Stimulated activated CD4-positive, alpha-beta T cell treated with anti-CD3 and anti-CD28 coated beads, Interleukin-2, amount 100 ng/mL, for 4 hours (primary cell): ENCODE measurements at places on chromosomes 1 and 21.

DNA sequence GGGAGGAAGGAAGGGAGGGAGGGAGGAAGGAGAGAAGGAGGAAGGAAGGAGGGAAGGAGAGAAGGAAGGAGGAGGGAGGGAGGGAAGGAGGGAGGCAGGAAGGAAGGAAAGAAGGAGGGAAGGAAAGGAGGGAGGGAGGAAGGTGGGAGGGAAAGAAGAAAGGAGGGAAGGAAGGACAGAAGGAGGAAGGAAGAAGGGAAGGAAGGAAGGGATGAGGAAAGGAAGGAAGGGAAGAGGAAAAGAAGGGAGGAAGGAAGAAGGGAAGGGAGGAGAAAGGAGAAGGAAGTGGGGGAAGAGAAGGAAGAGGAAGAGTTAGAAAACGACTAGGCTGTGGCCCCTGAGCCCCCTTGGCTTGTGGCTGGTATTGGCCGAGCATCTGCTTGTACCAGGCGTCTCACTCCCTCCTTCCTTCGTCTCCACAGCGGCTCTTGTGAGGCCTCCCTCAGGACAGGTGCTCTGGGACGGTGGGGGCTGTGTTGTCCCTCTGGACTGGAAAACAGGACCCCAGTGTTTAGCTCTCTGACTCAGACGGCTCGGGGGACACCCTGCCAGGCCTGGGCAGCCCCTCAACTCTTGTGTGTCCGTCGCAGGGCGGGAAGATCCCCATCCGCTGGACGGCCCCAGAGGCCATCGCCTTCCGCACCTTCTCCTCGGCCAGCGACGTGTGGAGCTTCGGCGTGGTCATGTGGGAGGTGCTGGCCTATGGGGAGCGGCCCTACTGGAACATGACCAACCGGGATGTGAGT lies 36.2 kb upstream of the C1QA start:
- DNase-seq, result no peak

GRCh38 chr21:33546086-33546485 lies 3.2 kb downstream of the SON start:
- DNase-seq, result no peak

DNA sequence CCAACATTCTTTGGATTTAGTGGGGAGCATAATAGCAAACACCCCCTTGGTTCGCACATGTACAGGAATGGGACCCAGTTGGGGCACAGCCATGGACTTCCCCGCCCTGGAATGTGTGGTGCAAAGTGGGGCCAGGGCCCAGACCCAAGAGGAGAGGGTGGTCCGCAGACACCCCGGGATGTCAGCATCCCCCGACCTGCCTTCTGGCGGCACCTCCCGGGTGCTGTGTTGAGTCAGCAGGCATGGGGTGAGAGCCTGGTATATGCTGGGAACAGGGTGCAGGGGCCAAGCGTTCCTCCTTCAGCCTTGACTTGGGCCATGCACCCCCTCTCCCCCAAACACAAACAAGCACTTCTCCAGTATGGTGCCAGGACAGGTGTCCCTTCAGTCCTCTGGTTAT lies 21.8 kb downstream of the UQCRHL start:
- DNase-seq, result no peak

- DNase-seq, result peak; percentile 24
Observed at GRCh38 chr1:15352128-15352957, 57.3 kb upstream of the EFHD2 start.

- no peak for DNase-seq
Observed at GRCh38 chr1:156021093-156021428, 310 bp upstream of the SSR2 start.

DNA sequence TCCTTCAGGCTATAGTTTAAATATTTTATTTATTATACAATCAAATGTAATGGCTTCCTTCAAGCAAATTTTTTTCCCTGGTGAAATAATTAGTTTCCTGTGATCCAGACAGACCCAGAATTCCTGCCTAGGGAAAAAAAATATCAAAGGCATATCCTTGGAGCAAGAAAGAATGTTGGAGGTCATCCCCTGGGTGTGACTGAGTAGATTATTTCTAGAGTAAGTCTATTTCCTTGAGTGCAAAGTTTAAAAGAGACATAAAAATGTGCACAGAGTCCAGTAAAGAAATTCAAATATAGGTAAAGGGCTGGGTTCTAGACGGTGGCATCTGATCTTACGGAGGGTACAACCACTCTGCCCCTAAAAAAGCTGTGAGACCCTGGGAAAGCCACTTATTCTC lies 32.2 kb upstream of the SAMD13 start:
- no peak for DNase-seq

DNA sequence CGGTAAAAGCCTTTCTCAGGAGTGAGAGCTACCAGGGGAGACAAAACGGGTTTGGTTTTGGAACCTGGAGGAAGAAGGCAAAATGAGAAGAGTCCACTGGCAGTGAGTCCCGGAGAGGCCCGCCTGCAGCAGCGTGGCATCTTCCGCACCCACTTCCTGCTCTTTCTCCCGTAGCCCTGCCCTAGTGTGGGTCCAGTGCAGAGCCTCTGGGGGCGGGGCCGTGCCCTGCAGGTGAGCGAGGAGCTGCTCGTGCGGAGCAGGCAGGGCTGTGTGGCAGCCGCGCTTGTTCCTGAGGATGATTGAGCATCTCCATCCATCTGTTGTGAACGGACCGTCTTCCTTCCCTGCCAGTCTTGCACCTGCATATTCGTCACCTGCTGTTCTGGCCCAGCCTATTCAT lies 66.5 kb downstream of the PEX14 start:
- no peak for DNase-seq

DNA sequence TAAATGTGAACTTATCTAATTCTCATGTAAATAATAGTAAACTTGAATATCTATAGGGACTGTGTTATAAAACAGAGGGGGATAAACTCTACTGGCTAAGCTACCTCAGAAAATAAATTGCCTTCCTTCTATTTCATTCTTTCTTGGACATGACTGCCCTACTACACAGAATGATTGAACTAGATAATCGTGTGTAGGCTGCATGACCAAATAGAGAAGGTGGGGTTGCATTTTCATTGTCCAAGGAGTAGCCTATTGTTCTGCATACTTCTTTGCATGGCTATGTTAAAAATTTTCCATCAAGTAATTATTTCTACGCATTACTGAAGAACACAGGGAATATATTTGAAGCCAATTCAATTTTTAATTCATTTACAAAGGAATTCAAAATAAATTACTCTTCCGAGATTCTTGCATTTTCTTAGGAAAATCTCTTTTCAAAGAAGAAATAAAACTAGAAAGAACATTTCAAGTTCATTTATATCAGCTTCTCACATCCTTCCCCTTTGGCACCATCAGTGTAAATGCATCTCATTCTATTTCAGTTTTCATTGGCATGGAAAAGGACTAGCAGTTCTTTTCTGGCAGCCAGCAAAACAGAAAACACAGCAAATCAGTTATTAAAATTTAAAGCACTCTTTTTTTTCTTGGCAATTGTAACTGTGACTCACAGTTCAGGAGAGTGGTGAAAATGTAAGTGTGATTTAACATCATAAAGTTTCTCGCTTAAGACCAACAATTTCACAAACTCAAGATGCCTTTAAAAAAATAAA lies 714.7 kb downstream of the NCAM2 start:
- DNase-seq, result no peak

- DNase-seq, result no peak
Observed at GRCh38 chr21:45849651-45850050, 131.9 kb upstream of the COL6A1 start.

GRCh38 chr1:35777109-35777508 lies 7.3 kb upstream of the CLSPN start:
- DNase-seq, result no peak

GRCh38 chr21:22597660-22598255 lies 1599.5 kb downstream of the NCAM2 start:
- DNase-seq, result no peak

DNA sequence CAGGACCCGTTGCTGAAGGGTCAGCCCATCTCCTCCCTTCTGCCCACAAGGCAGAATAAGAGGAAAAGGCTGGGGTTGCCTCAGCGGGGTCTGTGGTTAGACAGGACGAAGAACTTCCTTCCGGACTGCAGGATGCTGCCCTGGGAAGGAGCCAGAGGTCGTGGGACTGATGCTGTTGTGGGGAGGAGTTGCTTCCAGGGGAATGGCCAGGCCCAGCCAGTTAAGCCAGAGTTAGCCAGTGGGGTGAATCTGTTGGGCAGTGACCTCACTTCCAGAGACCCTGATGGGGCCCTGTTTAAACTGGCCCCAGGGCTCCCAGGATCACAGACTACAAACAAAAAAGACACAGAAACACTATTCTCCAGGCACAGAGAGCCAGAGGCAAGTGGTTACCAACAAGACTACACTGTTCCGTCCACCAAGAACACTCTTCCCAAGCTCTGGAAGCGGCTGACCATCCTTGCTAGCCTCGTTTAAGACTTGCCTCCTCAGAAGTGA lies 13.0 kb downstream of the FAM229A start:
- DNase-seq, result no peak

DNA sequence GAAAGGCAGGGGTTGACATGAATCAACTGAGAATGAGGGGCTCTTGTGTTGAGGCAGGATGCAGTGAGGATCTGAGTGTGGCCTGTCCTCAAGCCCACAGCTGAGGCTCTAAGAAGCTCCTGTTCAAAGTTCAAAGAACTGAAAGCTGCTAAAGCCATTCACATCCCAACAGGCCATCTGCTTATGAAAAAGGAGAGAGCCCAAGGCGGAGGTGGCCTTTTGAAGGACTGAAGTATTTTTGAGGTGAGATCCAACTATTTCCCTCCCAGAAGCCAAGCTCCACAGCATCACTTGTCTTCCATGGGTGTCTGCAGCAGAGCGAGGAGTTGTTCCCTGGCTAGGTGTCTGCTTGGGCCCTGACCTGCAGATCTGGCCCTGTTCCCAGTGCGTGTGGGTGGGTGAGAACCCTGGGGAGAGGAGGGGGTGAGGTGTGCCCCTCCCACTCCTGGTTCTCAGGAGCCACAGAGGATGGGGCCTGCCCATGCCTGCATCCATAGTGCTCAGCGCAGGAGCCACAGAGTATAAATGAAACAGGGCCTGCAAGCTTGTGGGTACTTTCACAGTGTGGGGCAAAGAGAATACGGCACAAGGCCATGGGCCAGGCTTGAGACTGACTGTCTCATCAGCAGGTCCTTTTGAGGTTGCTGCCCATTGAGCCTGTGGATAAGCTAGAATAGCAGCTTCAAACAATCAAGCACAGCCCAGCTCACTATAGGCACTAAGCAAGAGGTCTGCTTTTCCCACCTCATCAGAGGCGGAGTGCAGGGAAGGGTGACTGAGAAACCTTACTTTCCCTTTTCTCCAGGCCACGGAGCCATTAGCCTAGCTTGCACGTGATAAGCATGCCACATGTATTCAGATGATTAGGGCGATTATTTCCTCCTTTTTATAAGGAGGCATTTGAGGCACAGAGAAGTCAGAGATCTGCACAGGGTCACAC lies 15.7 kb downstream of the REG4 start:
- no peak for DNase-seq

DNA sequence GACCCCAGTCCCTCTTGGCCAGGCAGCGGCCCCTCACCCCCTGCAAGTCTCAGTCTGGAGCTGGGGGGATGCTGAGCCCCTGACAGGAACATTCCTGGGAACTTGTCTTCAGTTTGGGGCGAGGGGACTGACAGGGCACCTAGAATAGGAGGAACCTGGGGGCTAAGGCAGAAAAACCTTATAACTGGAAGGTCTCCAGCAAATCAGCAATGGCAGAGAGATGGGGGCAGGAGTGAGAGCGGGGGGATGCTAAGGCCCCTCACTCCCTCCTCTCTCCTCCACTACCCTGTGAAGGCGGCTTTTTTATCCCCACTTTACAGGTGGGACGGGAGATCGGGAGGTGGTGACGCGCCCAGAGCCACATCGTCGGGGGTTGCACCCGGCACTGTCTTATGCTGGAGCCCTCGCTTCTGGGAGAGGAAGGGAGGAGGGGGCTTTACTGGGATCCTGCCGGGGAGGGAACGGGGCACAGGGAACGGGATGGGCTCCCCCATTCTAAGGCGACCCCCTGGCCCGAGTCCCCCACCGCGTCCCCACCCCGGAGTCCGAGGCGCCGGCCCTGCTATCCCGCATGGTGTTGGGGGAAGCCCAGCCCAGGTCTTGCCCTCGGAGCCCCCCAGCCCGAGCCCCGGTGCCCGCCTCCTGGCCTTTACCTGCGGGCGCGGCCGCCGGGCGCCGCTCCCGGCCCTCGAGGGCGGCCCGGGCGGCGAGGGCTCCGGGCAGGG lies 456 bp downstream of the COL8A2 start:
- DNase-seq, result no peak

DNA sequence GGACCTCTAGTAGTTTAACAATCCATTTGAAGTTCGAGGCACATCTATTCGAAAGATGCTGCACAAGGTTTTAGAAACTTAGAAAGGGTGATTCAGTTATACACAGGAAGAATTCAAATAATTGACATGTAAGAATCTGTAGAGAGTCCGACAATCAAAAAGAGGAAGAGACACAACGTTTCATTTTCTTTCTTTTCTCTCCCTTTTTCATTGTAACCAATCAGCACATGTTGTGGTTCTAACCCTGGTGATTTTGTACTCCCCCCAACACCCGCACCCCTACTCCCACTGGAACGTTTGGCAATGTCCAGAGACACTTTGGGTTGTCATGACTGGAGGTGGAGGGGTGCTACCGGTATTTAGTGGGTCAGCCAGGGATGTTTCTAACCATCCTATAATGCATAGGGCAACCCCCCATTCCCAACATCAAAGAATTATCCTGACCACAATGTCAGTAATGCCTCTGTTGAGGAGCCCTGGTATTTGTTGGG lies 4.9 kb downstream of the TGFB2 start:
- no peak for DNase-seq

DNA sequence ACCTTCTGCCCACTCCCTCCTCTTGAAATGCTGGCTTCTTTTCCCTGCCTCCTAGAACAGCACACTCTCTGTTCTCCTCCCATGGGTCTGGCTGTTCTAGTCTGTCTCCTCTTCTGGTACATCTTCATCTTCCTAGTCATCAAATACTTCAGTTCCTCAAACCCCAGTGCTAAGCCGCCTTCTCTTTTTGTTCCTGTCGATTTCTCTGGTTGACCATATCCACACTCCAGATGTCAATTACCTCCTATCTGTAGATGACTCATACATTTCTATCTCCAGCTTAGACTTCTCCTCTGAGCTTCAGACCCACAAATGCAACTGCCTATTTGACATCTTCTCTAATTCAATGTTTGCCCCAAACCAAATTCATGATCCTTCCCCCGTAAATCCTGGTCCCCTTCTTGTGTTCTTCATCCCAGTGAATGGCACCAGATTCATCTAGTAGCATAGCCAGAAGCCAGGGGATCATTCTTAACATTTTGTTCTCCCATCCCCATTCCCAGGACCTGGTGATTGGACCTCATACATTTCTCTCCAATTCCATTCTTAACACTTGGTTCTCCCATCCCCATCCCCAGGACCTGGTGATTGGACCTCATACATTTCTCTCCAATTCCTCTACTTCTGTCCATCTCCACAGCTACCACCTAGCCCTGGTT lies 35.9 kb downstream of the USP24 start:
- no peak for DNase-seq

- no peak for DNase-seq
Observed at GRCh38 chr1:219149009-219149577, 24.6 kb upstream of the LYPLAL1 start.

- DNase-seq, result no peak
Observed at GRCh38 chr21:36765229-36765628, 66.3 kb downstream of the SIM2 start.

GRCh38 chr1:100397681-100398080 lies 45.4 kb downstream of the CDC14A start:
- no peak for DNase-seq
